ENCODE measurements at places on chromosomes 1 and 21.

GRCh38 chr1:115722221-115722620 lies 46.3 kb downstream of the CASQ2 start:
- DNase-seq = no peak

DNA sequence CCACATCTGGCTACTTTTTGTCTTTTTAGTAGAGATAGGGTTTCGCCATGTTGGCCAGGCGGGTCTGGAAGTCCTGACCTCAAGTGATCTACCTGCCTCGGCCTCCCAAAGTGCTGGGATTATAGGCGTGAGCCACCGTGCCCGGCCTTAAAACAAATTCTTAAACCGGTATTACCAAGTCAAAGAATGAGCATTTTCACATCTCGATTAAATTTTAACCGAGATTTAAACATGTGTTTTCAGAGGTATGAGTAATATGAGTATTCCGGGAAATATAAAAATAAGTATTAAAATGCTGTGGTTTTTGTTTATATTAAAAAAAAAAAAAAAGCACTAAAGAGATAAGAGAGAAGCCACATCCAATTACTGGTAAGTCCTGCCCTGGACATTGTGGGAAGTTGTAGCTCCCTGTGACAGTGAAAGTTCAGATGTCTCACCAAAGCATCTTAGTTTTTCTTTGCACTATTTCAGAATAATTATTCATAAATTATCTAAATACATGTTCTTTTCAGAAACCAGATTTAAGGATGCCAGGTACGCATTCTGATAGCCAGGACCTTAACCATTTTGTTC lies 24.9 kb downstream of the ZNF281 start:
- no peak for DNase-seq

GRCh38 chr1:181097242-181097641 lies 8.7 kb downstream of the IER5 start:
- DNase-seq = no peak

GRCh38 chr1:81549588-81550127 lies 251.1 kb upstream of the ADGRL2 start:
- peak; percentile 59 for DNase-seq

DNA sequence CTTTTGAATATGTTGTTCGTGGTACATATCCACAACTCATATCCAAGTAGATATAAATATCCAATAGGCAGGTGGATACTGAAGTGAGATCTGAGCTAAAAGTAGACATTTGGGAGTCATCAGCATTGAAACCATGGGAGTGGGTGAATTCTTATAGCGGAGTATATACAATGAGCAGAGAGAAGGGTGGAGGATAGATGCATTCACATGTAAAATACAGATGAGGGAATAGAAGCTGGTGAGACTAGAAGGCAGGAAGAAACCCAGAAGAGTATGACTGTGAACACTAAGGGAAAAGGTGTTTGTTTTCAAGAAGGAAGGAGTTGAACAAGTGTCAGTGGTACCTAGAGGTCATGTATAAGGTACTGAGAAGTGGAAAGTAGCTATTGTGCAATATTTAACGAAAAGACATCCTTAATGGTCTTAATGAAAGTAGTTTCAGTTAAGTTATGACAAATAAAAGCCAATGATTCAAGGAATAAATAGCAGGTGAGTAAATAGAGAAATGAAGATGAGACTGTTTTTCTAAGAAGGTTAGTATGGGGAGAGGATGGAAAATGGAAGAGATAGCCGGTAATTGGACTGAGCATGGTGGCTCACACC lies 181.6 kb upstream of the CACYBP start:
- DNase-seq = no peak

DNA sequence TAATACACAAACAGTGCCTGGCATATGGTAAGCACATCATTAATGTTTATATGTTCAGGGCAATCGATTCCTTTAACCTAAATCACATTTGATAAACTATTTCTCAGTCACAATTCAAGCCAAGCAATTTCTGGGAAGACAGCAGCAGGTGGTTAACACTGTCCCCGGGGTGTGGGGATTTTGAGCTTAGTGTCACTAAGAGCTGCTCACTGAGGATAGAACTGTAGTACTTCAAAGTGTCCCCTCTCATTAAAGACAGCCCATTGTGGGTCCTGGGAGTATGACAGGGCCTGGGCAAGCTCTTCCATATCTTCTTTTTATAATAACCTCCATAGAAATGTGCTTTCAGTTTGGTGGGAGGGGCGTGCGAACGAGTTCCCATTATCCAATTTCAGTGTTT lies 8.4 kb upstream of the GALNT2 start:
- no peak for DNase-seq

GRCh38 chr1:242872521-242872920 lies 348.0 kb upstream of the PLD5 start:
- DNase-seq = no peak

DNA sequence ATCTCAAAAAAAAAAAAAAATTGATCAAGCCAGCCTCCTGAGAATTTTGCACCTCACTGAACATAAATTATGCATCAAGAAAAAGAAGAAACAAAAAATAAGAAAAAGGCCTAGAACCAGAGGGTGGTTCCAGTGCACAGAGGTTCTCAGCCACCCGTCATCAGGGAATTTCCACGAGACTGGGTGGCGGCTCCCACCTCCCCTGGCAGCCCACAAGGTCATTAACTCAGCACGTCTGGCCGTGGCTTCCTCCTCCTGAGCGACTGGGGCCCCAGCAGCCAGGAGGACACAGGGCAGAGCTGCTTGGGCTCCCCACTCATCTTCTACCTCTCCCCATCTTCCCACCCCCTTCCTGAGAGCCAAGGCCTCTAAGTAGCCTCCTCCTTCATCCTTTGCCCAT lies 15.7 kb upstream of the TMEM51 start:
- no peak for DNase-seq

GRCh38 chr1:151158326-151158725 lies 1.9 kb downstream of the TNFAIP8L2 start:
- no peak for DNase-seq

- DNase-seq = no peak
Measured at GRCh38 chr1:223269006-223269405, 95.0 kb downstream of the SUSD4 start.

DNA sequence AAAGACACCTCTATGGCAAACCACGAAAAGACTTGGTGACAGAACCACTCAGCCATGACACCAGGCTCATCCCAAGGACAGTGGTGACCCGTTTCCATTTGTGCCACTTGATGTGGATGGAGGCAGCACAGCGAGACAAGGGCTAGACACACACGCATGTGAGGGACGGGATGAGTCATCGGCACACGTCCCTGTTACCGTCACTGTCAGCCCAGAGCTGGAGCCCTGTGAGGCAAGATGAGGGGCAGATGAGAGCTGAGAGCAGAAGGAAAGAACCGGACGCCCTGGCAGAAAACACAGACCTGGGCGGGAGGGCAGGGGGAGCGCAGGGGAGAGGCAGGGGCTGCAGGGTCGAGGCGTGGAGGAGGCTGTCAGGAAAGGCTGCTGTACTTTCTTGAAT lies 57.8 kb downstream of the SIK1 start:
- DNase-seq = peak; percentile 59
